CD8-positive, alpha-beta memory T cell (primary cell): ENCODE measurements at places on chromosomes 11 and 22.

GRCh38 chr11:47051217-47051616 lies 114.7 kb downstream of the CSTPP1 start:
- no peak overlapping the region for H3K27ac ChIP-seq
- no peaks in the 10 kb centered on the region for H3K27me3 ChIP-seq
- no peak overlapping the region for H3K4me3 ChIP-seq
- DNase-seq, result no peak
- no peaks in the 10 kb centered on the region for H3K4me1 ChIP-seq
- no peaks in the 10 kb centered on the region for H3K36me3 ChIP-seq

DNA sequence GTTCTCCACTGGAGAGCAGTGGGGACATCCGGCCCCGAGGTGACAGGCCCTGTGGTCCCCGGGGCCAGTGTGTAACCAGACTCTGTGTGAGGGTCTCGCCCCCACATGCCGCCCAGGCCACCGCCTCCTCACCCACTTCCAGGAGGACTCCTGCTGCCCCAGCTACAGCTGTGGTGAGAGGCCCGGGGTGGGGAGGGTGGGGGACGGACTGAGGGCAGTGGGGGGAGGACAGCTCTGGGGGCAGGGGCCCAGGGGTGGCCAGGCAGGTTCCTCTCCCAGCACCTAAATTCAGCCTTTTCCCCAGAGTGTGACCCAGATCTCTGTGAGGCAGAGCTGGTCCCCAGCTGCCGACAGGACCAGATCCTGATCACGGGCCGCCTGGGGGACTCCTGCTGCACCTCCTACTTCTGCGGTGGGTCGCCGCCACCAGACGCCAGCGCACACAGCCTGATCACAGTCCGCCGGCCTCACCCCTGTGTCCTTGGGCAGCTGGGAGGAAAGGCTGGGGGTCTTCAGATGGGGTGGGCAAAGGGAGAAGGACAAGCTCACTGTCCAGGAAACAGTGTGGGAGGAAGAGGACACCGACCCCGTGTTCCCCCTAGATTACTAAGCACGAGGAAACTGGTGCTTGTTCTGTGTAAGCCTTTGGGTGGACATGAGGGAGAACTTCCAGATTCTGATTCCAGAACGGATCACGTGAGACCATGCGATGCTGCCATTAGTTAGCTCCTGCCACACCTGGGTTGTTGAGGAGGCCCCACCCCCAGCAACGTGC lies 84.4 kb upstream of the MYOD1 start:
- H3K36me3 ChIP-seq, result no peaks in the 10 kb centered on the region
- DNase-seq, result no peak
- H3K27me3 ChIP-seq, result peaks cover under 1% of the 10 kb centered on the region
- H3K4me1 ChIP-seq, result no peaks in the 10 kb centered on the region
- no peak overlapping the region for H3K27ac ChIP-seq

DNA sequence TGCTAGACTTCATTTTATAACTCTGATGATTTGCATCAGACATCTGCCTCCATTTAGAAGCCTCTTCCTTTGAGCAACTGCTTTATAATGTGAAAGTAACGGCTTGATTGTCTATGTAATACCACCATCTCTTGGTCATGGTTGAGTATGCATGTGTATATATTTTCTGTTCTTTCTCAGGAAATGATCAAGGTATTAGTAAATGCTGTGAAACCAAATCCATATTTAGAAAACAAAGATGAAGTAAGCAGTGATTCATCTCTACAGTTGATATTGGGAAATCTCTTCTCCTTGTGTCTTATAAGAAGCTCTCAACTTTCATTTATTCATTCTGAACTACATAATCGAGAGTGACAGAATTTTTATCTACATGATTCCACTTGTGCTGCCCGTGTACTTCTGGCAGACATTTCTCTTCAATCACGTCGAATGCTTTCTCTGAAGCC lies 104.6 kb upstream of the ANO3 start:
- no peak overlapping the region for H3K27ac ChIP-seq
- no peak for DNase-seq
- H3K4me1 ChIP-seq, result no peaks in the 10 kb centered on the region
- H3K4me3 ChIP-seq, result no peak overlapping the region

GRCh38 chr11:130043575-130043974 lies 26.1 kb upstream of the APLP2 start:
- H3K27me3 ChIP-seq, result no peaks in the 10 kb centered on the region
- no peaks in the 10 kb centered on the region for H3K36me3 ChIP-seq
- H3K4me1 ChIP-seq, result no peaks in the 10 kb centered on the region
- DNase-seq, result no peak
- no peak overlapping the region for H3K4me3 ChIP-seq
- H3K27ac ChIP-seq, result no peak overlapping the region

DNA sequence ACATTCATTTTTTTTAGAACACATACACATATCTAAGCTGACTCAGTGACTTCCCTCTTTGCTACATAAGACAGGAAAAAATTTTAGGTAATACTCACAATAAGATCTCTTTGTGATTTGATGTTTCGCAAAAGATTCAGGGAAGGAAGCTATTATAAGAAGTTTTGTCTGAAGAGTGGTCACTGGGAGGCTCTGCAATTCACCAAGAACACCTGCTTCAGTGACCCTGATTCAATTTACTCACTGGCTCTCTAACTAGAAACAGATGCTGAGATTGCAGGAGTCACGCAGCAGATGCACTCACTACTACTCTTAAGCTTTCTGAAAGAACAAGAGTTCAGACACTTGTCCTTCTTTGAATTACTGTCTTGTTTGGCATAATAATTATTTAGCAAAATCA lies 193.6 kb upstream of the DDI1 start:
- H3K36me3 ChIP-seq, result no peaks in the 10 kb centered on the region
- DNase-seq, result no peak
- no peak overlapping the region for H3K4me3 ChIP-seq
- H3K27me3 ChIP-seq, result no peaks in the 10 kb centered on the region

GRCh38 chr22:48257685-48258055 lies 1495.2 kb downstream of the TBC1D22A start:
- H3K27ac ChIP-seq, result no peak overlapping the region
- no peaks in the 10 kb centered on the region for H3K27me3 ChIP-seq
- H3K4me3 ChIP-seq, result no peak overlapping the region
- no peaks in the 10 kb centered on the region for H3K4me1 ChIP-seq

DNA sequence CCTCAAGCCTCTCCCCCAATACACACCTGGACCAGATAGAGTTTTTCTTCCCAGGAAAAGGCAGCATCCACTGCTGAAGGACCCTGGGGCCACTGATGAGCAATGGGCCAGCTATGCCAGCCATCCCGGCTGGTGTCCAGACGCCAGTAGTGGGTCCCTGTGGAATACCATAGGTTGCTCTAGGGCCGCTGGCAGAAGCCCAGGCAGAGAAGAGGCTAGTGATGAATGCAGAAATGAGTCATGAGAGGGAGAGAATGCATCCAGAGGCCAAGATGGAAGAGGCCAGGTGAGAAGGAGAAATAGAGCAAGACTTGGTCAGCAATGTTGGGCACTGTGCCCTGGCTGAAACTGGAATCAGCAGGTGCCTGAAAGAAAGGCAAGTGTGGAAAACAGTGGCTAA lies 8.9 kb downstream of the HPX start:
- no peaks in the 10 kb centered on the region for H3K27me3 ChIP-seq
- DNase-seq, result no peak
- H3K36me3 ChIP-seq, result no peaks in the 10 kb centered on the region
- no peak overlapping the region for H3K4me3 ChIP-seq
- H3K27ac ChIP-seq, result no peak overlapping the region
- no peaks in the 10 kb centered on the region for H3K4me1 ChIP-seq

GRCh38 chr11:73538381-73538872 lies 59.5 kb downstream of the FAM168A start:
- no peaks in the 10 kb centered on the region for H3K36me3 ChIP-seq
- DNase-seq, result no peak
- H3K27me3 ChIP-seq, result no peaks in the 10 kb centered on the region
- no peak overlapping the region for H3K27ac ChIP-seq
- peaks cover 18% of the 10 kb centered on the region for H3K4me1 ChIP-seq

- H3K27ac ChIP-seq, result no peak overlapping the region
- no peaks in the 10 kb centered on the region for H3K4me1 ChIP-seq
- no peak for DNase-seq
- no peak overlapping the region for H3K4me3 ChIP-seq
- no peaks in the 10 kb centered on the region for H3K36me3 ChIP-seq
- H3K27me3 ChIP-seq, result no peaks in the 10 kb centered on the region
These were observed 320.5 kb downstream of the AASDHPPT start for GRCh38 chr11:106397787-106398501.

DNA sequence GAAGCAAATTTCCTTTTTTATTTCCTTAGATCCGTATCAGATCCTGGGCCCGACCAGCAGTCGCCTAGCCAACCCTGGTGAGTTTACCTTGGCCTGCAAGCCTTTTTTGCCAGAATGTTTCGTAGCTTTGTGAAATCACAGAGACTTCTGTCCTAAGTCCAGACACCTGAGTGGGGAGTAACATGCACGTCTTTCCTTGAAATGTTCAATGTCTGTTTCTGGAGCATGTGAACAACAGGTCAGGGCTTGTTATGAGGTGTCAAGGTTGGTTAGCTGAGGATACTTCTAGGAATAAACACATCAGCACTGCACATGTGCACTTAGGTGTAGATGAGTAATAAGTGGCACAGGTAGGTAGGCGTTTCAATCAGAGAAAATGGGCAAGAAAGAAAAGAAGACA lies 58.0 kb downstream of the KCNJ1 start:
- H3K4me1 ChIP-seq, result no peaks in the 10 kb centered on the region
- no peak overlapping the region for H3K4me3 ChIP-seq
- H3K36me3 ChIP-seq, result peaks cover 53% of the 10 kb centered on the region
- no peaks in the 10 kb centered on the region for H3K27me3 ChIP-seq
- no peak for DNase-seq
- H3K27ac ChIP-seq, result no peak overlapping the region

DNA sequence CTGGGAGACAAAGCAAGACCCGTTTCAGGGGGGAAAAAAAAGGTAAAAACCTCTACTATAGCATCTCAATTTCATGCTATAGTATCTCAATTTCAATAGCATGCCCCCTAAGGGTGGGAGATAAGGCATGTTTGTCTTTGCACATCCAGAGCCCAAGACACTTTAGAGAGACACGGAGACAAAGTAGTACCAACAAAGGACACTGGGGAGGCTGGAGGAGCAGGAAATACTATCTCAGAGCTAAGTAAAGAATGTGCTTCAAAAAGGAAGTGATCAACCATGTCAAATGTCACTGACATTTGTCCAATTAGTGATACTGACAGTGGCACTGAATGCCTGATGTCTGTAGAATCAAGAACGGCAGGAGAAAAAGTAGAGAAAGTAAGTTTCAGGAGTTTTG lies 68.6 kb downstream of the RRAS2 start:
- H3K27me3 ChIP-seq, result no peaks in the 10 kb centered on the region
- no peak for DNase-seq
- H3K4me3 ChIP-seq, result no peak overlapping the region
- no peak overlapping the region for H3K27ac ChIP-seq
- H3K36me3 ChIP-seq, result peaks cover 4% of the 10 kb centered on the region

- no peaks in the 10 kb centered on the region for H3K27me3 ChIP-seq
- no peaks in the 10 kb centered on the region for H3K36me3 ChIP-seq
These were observed 17.6 kb downstream of the TIMP3 start for GRCh38 chr22:32819120-32819519.

GRCh38 chr11:61163714-61164605 lies 2.7 kb upstream of the VPS37C start:
- H3K4me3 ChIP-seq, result no peak overlapping the region
- H3K36me3 ChIP-seq, result no peaks in the 10 kb centered on the region
- no peaks in the 10 kb centered on the region for H3K27me3 ChIP-seq
- no peak overlapping the region for H3K27ac ChIP-seq

- DNase-seq, result no peak
- H3K27me3 ChIP-seq, result peaks cover 3% of the 10 kb centered on the region
- no peak overlapping the region for H3K4me3 ChIP-seq
These were observed 3.2 kb upstream of the STK33 start for GRCh38 chr11:8597182-8597581.

- H3K27ac ChIP-seq, result no peak overlapping the region
- H3K4me3 ChIP-seq, result no peak overlapping the region
- H3K4me1 ChIP-seq, result no peaks in the 10 kb centered on the region
These were observed 57.2 kb upstream of the OR4C15 start for GRCh38 chr11:55497068-55497467.
